ENCODE measurements at places on chromosomes 2 and 18.

DNA sequence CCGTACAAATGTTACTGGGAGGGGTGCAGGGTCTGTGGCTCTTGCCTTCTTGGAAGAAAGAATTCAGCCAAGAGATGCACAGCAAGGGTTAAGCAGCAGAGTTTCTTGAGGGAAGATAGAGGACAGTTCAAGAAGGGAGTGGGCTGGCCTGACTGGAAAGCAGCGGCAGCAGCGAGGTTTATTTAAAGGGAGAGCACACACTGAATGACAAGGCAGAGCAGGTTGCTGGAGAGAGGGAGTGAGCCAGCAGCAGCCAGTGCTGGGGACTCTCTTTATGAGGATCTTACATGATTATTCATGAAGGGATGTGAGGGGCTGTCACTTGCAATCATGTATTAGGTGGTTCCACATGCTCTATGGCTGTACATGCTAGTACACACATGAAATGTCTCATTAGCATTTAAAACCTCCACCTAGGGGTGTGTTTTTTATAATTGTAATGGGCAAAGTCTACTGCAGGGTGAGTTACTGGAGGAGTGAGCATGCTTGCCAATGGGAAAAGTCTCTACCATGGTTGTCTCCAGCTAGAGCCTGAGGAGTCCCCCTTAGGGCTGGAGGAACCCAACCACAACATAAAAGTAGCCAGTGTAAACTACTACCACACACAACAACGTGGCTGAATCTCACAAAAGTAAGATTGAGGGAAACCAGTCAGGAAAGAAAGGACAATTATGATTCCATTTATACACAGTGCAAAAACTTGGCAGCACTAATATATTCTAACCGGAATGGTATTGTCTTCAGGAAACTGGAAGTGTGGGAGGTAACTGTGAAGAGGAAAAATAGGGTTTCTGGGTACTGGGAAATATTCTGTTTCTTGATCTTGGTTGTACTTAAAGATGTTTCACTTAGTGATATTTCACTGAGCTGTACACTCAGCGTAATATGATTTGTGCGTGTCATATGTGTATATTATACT lies 87.6 kb upstream of the FAM110C start:
- DNase-seq, result no peak

GRCh38 chr2:10195278-10196109 lies 73.0 kb downstream of the RRM2 start:
- DNase-seq, result no peak

DNA sequence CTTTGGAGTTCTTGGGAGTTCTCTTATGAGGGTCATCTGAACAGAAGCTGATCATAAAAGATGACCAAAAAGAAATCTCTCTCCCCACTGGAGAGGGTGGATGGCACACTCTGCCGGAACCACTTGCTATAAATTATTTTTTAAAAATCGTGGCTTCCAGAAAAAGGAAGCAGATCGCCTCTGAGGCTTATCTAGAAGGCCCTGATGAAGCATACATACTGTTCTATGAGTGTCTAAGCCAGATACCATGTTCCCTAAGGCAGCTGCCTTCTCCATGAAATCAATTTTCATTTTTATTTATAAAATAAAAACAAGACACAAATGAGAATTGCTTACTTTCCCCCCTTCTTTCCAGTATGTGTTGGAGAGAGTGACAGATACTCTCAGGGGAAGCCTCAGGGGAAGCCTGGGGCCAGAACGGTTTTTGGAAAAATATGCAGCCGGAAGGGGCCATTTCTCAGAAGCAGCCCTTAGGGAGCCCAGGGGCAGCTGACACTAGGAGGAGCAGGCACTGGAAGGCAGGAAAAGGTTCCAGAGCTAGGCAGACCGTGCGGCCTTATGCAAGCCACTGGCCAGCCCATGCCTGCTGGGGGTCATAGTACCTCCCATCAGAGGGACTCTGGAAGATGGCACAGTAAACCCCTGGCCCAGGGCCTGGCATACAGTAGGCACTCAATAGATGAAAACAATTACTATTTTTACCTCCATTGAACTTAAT lies 130.6 kb downstream of the CABLES1 start:
- no peak for DNase-seq

DNA sequence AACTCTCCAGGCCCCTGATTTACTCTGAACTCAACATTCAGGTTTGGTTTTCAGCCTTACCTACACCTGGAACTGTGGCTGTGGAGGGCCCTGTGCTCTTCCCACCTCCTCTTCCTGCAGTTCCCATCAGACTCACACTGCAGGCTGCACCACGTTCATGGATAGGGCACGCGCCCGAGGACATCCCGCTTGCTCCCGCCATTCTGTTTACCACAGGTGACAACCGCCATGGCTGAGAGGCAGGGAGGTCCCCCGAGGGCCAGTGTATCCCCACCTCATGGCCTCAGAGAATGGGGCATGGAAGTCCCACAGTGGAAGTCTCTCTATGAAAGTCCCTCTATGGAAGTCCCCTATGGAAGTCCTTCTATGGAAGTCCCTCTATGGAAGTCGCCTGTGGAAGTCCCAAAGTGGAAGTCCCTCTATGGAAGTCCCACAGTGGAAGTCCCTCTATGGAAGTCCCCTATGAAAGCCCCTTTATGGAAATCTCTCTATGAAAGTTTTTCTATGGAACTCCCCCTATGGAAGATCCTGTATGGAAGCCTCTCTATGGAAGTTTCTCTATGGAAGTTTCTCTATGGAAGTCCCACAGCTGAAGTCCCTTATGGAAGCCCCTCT lies 358.4 kb upstream of the SALL3 start:
- no peak for DNase-seq

DNA sequence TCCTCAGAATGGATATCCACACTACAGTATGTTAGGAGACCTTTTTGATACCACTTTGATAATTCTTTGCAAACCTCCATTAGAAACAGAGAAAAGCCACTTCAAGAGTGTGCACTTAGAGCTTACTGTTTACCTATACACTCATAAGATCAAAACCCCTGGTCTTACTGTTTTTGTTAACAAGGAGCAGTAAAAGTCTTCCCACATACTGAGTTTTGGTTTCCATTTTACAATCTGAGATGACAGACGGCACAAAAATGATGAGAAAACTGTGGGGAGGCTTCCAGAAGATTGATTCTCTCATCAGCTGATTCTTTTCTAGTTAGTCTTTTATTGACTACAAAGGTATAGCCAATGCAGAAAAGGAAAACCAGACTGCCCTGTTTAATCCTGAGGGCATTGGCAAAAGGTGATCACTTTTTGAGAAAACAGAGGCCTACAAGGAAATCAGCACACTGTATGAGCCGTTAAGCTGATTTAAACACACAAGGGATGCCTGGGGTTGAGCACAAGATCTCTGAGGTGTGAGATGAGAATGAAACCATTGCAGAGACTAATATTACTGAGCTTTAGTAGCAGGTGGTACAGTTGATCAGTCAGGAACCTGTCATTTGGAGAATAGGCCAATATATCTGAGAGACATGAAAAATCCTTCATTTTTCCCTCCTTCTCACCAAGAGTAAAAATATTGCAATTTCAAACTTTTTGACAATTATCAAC lies 368.6 kb downstream of the GRB14 start:
- DNase-seq, result no peak

GRCh38 chr2:97844311-97844859 lies 131.0 kb downstream of the ZAP70 start:
- no peak for DNase-seq

DNA sequence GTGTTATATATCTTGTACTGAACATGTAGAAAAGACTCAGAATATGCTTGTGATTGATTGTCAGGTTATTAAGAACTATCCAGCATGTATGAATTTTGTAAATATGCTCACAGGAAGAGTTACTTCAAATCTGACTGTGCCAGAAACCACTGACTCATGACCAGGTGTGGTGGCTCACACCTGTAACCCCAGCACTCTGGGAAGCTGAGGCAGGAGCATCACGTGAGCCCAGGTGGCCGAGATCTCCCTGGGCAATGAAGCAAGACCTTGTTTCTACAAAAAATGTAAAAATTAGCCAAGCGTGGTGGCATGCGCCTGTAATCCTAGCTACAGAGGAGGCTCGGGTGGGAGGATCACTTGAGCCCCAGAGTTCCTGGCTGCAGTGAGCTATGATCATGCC lies 126.6 kb downstream of the COMMD1 start:
- no peak for DNase-seq

- no peak for DNase-seq
Observed at GRCh38 chr2:173407646-173408045, 53.0 kb downstream of the CDCA7 start.

Data from RCC 7860 (cell line).